Stimulated activated memory B cell treated with anti-CD40 and anti-IgM and Interleukin-4, amounts not matched to agents 10 μg/mL and 1 μg/mL and 100 μg/mL, for 72 hours (primary cell): ENCODE measurements at places on chromosomes 1 and 21.

- ATAC-seq, result no peak
Measured at GRCh38 chr1:214441119-214441518, 110.3 kb downstream of the PTPN14 start.

GRCh38 chr1:236657398-236657797 lies 28.9 kb upstream of the ACTN2 start:
- ATAC-seq, result no peak

DNA sequence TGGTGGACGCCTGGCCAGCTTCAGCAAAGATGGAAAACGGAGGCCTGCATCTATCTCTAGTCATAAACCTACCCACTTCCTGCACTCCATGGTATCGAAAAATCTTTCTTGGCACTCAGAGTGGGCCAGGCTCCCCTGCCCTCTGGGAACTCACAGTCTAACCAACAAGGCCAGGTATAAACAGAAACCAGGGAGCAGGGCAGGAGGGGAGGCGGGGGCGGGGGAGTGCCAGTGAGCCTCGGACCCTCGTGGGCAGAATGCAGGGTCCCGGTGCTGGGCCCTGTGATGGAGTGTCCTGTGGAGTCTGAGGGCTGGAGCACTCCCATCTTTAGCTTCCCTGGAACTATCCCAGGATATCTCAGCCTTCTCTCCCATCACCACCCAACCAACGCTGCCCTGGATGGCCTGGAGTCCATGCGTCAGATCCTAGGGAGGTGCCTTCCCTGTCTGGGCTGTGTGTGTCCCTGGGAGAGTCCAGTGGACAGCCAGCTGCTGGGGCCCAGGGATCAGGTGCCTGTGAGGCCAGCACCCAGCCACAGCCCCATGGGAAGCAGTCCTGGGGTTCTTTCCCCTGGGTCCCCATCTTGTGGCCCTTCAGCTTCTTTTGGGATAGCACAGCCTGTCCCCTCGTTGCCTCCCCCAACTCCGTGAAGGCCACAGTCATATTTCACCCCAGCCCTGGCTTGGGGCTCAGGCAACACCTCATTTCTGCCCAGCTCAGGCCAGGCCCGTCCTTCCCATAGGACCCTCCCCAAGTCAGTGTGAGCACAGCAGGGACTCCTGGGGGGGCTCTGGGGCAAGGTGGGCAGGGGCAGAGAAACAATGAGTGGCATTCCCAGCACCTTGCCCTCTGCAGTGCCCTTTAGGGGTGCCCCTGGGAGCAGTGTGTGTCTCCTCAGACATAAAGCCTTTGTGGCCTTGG lies 1.1 kb upstream of the EPS8L3 start:
- no peak for ATAC-seq

DNA sequence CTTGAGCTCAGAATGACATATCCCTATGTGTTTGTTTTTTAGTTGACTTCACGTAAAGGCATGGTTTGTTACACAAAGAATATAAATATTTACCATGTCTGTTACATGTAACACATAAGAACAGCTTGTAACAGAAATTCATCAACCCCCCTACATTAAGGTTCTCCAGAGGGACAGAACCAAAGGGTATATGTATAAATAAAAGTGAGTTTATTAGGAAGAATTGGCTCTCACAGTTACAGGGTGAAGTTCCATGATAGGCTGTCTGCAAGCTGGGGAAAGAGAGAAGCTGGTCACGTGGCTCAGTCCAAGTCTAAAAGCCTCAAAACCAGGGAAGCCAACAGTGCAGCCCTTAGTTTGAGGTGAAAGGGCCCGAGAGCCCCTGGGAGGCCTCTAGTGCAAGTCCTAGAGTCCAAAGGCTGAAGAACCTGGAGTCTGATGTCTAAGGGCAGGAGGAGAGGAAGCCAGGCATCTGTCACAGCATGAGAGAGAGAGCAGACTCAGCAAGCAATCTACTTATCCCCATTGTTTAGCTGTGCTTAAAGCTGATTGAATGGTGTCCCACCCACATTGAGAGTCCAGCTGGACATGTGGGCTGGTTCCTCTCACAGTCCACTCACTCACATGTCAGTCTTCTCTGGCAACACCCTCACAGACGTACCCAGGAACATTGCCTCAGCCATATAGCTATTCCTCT lies 15.8 kb downstream of the THRAP3 start:
- no peak for ATAC-seq

DNA sequence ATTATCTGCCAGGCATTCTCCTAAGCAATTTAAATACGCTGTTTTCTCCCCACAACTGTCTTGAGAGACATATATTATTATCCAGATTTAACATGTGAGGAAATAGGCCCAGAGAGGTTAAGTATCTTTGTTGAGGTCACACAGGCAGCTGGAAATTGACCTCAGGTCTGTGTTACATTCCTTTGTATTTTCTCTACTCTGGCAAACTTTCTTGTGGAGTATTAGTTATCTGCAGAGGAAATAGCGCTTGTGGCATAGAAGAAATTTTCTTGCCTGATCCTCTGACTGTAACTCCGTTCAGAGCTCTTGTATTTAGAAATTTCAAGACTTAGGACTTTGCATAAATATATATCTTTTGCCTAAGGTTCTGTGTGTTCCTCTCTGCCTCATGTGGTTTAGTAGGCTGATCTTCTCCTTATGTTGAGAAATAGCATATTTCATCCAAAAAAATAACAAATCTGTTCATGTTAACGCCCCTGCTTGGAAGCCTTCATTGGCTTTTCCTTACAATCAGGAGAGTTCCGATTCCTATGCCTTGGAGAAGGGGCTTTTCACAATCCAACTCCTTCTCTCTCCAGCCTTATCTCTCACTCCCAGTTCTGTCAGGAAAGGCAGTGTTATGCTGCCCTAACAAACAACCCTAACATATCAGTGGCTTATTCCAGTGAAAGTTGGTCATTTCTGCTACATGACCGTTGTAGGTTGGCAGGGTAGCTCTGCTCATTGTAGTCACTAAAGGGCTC lies 2.5 kb upstream of the JUN start:
- ATAC-seq, result no peak

DNA sequence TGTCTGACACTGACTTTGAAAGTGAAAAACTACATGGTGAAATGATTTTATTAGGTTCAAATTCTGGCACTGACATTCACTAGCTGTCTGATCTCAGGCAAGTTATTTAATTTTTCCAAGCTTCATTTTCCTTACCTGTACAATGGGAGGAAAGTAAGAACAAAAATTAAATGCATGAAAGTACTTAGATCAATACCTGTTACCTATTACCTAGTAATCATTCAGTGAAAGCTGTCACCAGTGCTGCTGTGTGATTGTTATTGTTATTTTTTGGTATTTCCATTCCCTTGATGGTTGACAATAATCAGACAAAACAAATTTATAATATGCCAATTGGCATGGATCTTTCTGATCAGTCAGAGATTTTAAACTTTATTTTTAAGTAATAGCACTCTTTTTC lies 1.6 kb downstream of the C8A start:
- no peak for ATAC-seq

DNA sequence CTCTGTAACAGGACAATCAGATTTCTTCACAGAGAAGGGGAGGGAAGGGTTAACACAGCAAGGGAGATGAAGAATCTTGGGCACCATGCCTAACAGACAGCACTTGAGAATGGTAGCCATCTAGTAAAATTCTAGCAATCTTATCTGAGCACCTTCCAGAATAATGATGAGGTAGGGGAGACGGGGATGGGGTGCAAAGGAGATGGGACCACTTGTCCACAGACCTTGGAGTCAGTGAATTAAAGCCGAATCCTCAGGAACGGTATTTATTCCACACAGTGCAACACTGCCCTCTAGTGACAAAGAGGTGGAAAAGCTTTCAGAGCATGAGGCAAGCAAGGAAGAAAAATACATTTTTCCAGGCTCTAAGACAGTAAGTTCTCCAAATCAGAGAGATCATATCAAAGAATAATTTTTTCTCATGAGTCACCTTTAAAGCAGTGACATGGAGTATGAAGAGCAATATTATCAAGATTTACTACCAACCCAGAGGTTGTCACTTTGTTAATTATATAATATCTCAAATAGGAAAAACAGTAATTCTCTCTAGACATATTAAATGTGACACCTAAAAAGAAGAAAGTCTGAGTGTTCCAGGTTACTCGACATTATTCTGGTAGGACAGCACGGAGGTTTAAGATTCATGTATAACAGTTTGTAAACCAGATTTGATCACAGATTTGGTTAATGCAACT lies 43.3 kb upstream of the LPAR3 start:
- no peak for ATAC-seq

- ATAC-seq, result no peak
Measured at GRCh38 chr21:42567861-42568260, 54.2 kb downstream of the SLC37A1 start.
